ENCODE measurements at places on chromosomes 7 and 10.

DNA sequence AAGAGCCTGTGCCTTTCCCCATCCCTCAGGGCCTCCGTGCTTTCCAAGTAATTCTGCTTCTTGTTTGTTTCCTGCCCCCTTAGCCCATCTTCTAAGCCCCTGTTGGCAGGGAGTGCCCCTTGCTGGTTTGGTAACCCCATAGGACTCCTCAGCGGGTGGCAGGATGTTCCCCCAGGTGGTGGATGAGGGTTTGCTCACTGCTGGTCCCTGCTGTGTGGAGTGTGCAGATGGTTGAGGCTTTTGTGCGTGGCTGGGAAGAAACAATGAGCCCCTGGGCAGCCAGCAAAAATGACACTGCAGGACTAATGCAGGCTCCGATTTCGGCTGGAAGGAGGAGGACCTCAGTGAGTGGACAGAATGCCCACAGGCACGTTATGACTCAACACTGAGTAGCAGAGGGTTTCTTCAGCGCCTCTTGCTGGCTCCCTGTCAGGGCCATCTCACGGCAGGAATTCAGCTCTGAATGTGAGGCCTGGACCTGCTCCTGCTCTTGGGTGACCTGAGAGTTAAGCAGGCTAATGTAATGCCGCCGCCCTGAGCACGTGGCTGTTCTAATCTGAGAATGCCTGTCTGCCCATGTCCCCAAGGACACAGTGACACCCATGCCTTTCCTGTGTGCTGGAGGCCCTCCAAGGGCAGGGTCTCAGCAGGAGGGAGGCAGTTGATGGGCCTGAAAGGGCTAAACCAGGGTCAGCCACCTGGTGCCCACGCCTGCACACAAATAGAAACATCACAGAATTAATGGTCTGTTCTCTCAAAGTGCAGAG, 16.6 kb downstream of the BAG3 start:
- DNase-seq = no peak

- no peak for DNase-seq
These were observed 9.9 kb upstream of the HOXA2 start for GRCh38 chr7:27112361-27112760.

DNA sequence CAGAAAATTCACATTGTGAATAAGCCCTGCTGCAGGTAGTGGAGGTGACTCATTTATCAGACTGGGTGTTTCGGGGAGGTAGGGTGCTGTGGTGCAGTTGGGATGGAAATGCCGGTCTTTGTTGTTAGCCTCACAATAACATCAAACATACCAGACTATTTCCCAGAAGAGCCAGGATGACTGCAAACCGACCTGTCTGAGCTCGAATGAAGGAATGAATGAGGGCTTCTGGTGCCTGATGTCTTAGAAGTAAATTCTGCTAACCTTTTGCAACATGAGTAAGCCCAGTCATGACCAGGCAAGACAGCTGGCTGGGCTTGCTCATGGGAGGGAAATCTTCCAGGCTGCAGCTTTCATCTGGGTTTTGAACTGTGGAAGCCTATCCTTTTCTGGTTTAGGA, 2.4 kb upstream of the VDAC2 start:
- no peak for DNase-seq

DNA sequence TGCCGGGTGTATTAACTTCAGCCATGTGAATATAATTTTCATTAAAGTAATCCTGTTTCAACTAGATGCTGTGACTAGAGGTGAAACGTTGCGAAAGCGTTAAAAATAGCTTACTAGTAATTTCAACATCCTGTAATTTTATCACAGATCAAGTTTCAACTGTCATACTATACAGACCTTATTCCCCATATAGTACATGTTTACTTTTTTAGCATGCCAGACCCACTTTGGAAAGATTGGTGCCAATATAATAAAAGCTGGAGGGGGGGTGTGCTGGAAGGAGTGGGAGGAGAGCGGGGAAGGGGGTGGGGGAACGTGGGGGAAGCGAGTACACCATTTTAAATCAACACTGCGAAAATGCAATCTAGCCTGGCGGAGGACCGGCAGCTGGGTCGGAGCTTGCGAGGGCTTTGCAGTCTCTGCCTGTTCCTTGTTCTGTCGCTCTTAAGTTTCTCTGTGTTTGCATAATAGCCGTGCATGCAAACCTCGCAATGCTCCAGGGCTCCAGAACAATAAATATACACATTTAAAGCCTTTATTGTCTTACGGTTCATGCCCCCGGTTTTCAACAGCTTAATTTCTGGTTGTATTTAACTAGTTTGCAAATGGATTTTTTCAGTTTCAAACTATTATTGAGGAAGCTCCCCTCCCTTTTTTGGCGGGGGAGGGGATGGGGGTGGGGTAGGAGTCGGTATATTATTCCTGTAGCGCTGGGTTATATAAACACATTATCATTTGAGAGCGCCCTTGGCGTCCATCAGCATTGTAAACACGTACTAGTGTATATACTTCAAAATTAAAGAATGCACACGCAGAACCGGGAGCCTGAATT, 1.3 kb upstream of the ARID5B start:
- peak; percentile 32 for DNase-seq

- no peak for DNase-seq
These were observed 538.8 kb downstream of the SORCS1 start for GRCh38 chr10:106625751-106626150.

- DNase-seq = no peak
These were observed 171.1 kb downstream of the EGFR start for GRCh38 chr7:55189878-55190436.

DNA sequence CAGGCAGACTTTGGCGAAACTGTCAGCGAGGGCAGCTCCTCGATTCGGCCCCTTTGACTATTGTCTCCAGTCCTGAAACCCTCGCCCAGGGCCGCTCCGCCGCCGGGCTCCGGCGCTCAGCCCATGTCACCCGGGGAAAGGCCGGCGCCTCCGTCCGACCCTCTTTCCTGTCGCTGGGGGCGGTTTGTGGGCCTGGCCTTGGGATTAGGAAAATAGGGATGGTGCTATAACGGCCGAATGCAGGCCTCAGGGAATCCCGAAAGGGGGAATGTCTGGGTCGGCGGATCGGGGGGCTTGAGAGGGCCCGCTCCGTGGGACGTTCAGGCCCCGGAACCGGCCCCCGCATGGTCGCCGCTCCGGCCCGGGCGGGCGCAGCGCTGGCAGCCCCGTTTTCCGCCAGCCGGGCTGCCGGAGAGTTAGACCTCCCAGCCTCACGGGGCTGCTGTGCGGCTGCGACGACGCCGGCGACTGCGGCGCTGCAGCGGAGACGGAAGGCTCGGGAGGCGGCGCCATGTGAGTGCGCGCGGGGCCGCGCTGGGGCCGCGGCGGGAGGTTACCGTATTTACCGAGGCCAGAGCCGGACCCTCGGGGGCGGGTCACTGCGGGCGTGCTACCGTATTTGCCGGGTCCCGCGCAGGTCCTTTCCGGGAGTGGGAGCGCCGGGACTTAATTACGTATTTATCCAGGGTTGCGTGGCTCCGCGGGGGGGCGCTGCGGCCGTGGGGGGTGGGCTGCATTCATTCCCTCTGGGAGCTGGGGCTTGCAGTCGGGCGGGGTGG, 25.9 kb downstream of the ZNF775 start:
- peak; percentile 89 for DNase-seq

DNA sequence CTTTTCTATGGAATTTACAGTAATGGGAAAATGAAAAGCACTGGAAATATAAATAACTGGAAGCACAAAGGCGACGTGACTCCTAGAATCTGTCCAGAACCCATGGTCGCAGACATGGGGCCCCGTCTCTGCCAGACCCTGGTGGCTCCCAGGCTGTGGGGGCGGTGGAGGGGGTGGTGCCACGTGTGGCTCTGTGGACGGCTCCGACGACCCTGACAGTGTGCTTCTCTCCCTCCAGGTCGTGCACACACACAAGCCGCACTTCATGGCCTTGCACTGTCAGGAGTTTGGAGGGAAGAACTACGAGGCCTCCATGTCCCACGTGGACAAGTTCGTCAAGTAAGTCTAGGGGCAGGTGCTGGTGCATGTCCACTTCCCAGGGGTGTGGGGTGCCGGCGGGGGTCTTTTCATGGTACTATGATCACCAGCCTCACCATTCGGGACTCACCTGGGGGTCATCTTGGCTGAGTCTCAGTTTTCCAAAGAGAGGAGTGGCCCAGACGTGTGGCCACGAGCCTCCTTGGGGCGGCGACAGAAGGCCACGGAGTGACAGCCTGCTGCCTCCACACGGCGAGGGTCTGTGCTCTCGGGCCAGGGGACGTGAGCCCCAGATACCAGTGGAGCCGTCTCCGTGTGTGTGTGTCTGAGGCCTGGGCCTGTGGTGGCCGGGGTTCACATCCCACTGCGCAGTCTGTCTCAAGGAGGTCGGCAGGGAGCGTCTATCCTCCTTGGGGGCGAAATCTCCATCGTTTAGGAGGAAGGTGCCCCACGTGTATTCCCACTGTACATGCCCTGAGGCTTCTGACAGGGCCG, 108.2 kb downstream of the INPP5A start:
- DNase-seq = no peak

DNA sequence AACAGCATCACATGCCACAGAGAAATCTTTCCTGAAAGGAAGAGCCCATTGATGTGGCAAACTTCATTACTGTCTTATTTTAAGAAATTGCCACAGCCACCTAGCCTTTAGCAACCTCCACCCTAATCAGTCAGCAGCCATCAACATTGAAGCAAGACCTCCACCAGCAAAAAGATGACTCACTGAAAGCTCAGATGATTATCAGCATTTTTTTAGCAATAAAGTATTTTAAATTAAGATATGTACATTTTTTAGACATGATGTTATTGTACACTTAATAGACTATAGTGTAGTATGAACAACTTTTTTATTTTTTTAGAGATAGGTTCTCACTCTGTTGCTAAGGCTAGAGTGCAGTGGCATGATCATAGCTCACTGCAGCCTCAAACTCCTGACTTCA, 14.8 kb downstream of the STEAP1B start:
- DNase-seq = no peak

DNA sequence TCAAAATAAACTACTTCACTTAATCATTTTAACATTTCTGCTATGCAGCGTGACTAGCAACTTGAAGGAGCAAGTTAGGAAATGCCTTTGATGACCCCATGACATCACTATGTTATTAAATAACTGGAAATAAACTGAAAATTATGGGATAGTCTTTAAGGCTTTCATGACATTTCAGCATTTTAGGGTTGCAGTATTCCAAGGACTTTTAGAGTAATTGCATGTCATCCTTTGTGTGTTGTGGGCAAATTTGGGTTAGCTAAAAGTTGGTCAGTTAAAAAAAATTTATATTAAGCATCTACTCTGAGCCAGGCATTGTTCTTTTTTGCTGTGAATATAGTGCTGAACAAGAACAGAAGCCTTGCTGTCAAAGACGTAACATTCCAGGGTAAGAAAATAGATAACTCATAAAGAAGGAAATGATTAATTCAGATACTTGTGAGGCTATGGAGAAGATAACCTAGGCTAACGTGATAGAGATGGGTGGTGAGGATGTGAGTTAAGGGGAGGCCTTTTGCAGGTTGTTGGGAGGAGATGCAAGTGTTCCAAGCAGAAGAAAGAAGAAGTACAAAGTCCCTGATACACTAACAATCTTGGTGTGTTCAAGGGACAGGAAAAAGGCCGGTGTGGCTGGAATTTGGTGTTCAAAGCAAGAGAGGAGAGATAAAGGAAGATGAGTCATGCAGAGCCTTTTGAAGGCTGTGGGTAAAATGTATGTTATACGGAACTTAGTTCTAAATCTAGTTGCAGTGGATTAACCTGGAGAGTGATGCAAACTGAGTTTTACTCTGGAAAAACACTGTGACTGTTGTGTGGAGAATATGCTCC, 610.2 kb downstream of the AUTS2 start:
- no peak for DNase-seq

GRCh38 chr10:77165445-77166208, 472.0 kb downstream of the KCNMA1 start:
- peak; percentile 66 for DNase-seq

DNA sequence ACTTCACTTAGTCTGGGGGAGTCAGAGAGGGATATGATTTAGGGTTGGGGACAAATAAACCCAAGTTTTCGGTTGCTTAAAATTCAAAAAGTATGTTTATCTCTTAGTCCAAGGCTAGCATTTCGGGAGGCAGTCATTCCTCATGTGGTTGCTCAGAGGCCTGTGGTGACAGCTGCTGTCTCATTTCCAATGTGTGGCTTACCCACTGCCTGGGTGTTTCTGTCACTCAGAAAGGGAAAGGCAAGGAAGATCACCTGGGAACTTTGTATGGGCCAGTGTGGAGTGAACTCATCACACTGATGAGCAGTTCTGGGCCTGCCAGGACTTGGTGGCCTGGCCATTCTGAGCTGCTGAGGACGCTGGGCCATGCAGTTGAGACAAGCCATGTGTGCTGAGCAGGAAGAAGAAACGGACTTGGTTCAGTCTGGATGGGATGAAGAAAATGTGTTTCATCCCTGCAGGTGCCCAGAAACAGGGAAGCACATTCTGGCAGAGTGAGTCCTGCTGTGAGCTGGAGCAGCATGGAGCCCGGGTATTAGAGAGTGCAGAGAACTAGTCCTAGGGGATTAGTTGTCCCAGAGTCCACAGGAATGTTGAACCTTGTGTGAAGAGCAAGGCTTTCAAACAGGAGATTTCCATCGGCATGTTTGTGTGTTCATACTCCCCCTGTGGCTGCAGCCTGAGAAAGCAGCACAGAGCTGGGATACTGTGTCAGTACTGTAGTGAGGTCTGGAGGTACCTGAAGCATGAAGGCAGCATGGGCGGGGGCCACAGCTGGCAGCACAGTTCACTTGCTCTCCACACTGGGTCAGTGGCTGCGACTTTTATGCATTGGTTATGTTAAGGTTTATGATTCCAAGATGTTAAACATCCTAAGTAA, 211.1 kb upstream of the IGFBP3 start:
- no peak for DNase-seq

GRCh38 chr7:44284216-44284615, 41.2 kb downstream of the CAMK2B start:
- DNase-seq = no peak

DNA sequence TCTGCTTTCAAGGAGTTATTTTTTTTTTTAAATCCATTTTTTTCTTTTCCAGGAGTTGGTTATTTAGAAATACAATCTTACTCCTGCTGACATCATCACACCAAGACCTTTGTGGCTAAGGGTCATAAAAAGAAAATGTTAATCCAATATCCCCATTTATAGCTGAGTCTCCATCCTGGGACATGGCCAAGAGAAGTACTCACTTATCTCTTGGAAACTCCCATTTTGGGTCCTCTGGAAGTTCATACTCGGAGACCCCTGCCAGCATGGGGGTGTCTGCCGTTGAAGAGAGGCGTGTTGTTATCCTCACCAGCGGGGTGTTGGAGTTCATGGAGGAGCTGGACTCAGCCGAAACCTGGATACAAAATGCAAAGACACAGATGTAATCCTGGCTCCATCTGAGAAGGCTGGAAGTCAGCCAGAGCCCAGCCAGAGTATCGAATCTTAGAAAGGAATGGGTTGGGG, 94.6 kb downstream of the FGFR2 start:
- DNase-seq = no peak

- DNase-seq = peak; percentile 41
These were observed 9.4 kb upstream of the PPP2R2D start for GRCh38 chr10:131891196-131891928.

DNA sequence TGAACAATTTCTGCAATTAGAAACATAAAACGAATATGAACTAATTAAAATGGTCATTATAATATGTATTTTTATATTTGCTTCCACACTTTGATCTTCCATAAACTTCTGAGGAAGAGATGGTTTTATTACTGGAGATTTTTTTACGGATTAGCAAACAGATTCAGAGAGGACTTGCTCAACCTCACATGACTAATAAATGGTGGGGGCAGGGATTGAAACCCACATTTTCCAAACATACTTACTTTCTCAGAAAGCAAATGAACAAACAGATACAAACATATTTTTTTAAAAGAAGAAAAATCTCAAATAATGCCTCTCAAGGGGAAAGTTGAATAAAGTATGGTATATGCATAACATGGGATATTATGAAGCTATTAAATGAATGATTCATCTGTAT, 18.3 kb downstream of the ANKMY2 start:
- DNase-seq = no peak

GRCh38 chr10:61871487-61871886, 30.0 kb upstream of the ARID5B start:
- no peak for DNase-seq
